ENCODE measurements at places on chromosomes 1 and 21.

DNA sequence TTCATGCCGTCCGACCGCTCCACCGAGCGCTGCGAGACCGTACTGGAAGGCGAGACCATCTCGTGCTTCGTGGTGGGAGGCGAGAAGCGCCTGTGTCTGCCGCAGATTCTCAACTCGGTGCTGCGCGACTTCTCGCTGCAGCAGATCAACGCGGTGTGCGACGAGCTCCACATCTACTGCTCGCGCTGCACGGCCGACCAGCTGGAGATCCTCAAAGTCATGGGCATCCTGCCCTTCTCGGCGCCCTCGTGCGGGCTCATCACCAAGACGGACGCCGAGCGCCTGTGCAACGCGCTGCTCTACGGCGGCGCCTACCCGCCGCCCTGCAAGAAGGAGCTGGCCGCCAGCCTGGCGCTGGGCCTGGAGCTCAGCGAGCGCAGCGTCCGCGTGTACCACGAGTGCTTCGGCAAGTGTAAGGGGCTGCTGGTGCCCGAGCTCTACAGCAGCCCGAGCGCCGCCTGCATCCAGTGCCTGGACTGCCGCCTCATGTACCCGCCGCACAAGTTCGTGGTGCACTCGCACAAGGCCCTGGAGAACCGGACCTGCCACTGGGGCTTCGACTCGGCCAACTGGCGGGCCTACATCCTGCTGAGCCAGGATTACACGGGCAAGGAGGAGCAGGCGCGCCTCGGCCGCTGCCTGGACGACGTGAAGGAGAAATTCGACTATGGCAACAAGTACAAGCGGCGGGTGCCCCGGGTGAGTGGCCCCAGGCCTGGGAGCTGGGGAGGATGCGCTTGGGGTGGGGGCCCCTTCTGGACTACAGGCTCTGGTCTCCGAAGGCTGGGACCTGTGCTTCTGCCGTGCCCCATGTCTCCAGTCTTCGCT, 1.1 kb downstream of the SKI start:
- DNase-seq, result peak; percentile 72

GRCh38 chr1:195568389-195568788, 1039.9 kb downstream of the KCNT2 start:
- DNase-seq, result no peak

GRCh38 chr1:38804062-38804886, 55.3 kb downstream of the RRAGC start:
- DNase-seq, result no peak

- no peak for DNase-seq
These were observed 141.1 kb downstream of the DYRK1A start for GRCh38 chr21:37507716-37508115.

GRCh38 chr1:201570181-201570885, 31.4 kb downstream of the NAV1 start:
- no peak for DNase-seq

- DNase-seq, result no peak
These were observed 631.8 kb downstream of the PTPRU start for GRCh38 chr1:29868096-29868495.

GRCh38 chr1:65255035-65255655, 54.2 kb upstream of the DNAJC6 start:
- no peak for DNase-seq

DNA sequence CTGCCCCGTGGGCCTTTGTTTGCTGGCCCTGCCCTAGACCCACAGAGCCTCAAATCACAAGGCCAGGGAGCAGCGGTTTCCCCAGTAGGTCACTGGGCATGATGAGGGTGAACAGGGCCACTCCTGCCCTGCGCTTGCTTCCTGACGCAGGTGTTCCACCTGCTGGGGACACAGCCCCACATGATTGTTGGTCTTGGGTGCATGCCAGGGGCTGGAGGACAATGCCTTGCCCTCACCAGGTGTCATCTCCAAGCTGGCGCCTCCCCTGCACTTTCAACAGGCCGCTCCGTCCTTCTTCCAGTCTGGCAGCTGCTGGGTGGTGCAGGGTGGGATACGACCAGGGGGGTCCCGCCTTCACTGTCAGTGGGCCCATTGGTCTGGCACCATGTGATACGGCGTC, 24.3 kb downstream of the IL10RB start:
- no peak for DNase-seq

- DNase-seq, result no peak
These were observed 1.9 kb upstream of the CSRP1 start for GRCh38 chr1:201508809-201509208.

- DNase-seq, result no peak
These were observed 4.7 kb downstream of the RGS8 start for GRCh38 chr1:182679684-182680083.

DNA sequence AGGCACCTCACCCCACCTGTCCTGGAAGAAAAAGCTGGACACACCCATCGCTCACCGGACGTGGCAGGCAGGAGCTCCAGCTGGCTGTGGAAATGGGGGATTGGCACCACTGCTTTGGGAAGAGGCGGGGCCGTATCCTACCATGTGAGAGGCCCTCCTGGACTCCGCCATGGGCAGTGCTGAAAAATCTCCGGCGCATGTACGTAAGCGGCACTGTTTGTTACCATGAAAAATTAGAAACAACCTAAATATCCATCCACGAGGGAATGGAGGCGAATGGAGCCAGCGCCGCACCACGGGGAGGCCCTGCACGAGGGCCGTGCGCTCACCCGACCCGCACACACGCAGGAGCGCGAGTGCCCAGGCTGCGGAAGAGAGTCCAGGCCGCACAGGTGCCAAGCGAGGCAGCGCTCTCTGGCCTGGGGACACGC, 3.1 kb downstream of the KRTAP10-8 start:
- DNase-seq, result no peak

DNA sequence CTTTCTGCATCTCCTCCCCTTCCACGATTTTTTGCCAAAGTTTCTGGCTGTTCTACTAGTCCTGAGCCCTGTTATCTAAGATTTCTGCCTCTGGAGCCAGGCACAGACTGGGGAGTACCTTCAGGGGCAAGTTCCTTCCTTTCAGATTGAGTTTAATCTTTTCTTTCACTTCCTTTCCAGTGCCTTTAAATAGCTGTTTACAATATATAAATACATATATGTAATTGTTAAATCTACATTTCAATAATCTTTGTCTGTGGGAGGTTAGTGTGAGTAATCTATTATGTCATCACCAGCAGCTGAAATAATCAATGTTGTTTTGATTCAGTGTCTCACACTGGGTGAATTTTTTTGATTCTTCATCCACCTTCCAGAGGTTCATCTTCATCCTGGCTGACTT, 31.8 kb downstream of the DIPK1A start:
- DNase-seq, result no peak

GRCh38 chr1:110339407-110340206, 430 bp downstream of the RBM15 start:
- DNase-seq, result peak; percentile 56

- DNase-seq, result no peak
These were observed 2.7 kb downstream of the HTR1D start for GRCh38 chr1:23214640-23215039.

DNA sequence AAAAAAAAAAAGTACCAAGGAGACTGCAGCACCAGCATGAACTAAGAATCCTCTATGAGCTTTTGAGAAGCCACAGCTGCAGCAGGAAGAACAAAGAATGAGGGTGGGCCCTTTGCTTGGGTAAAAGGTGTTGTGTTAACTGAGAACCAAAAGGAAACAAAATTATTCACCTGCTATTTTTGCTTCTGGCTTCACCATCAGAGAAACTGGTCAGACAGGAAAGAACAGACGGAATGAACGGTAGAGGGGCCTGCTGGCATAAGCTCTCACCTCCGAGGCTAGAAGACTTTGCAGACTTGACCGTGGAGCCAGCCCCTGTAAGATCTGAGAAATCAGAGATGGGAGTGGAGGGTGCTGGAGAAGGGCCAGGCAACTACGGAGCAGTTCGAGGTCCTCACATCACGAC, 27.6 kb downstream of the IL10RB start:
- DNase-seq, result no peak

DNA sequence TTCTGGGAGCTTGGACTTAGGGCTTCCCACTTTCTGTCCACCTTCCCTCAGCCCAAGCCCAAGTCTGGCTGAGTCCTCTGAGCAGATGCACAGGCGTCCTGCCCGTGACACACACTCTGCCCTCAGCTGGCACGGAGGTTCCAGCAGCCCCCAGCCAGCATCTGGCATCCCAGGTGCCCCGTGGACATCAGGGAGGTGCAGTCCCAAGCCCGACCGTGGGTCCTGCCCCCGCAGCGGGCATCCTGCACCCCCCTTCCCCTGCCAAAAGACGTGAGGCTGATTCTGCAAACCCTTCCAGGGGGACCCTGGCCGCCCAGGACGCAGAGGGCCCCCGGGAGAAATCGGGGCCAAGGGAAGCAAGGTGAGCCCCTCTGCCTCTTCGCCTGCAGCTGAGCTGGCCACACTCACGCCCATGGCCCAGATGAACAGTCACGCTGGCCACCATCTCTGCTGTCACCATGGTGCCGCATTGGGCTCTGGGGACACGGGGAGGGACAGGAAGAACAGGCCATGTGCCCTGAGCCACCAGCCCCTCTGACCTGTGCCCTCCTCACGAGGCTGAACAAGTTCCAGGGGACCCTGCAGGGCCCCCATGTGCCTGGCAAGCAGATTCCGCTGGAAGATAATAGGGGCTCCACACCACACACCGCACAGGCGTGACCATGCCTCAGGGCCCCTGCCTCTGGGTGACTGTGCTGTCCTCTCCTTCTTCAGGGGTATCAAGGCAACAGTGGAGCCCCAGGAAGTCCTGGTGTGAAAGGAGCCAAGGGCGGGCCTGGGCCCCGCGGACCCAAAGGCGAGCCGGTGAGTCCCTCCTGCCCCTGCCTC, 20.6 kb downstream of the COL6A2 start:
- peak; percentile 36 for DNase-seq

DNA sequence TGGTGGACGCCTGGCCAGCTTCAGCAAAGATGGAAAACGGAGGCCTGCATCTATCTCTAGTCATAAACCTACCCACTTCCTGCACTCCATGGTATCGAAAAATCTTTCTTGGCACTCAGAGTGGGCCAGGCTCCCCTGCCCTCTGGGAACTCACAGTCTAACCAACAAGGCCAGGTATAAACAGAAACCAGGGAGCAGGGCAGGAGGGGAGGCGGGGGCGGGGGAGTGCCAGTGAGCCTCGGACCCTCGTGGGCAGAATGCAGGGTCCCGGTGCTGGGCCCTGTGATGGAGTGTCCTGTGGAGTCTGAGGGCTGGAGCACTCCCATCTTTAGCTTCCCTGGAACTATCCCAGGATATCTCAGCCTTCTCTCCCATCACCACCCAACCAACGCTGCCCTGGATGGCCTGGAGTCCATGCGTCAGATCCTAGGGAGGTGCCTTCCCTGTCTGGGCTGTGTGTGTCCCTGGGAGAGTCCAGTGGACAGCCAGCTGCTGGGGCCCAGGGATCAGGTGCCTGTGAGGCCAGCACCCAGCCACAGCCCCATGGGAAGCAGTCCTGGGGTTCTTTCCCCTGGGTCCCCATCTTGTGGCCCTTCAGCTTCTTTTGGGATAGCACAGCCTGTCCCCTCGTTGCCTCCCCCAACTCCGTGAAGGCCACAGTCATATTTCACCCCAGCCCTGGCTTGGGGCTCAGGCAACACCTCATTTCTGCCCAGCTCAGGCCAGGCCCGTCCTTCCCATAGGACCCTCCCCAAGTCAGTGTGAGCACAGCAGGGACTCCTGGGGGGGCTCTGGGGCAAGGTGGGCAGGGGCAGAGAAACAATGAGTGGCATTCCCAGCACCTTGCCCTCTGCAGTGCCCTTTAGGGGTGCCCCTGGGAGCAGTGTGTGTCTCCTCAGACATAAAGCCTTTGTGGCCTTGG, 1.1 kb upstream of the EPS8L3 start:
- peak; percentile 41 for DNase-seq

DNA sequence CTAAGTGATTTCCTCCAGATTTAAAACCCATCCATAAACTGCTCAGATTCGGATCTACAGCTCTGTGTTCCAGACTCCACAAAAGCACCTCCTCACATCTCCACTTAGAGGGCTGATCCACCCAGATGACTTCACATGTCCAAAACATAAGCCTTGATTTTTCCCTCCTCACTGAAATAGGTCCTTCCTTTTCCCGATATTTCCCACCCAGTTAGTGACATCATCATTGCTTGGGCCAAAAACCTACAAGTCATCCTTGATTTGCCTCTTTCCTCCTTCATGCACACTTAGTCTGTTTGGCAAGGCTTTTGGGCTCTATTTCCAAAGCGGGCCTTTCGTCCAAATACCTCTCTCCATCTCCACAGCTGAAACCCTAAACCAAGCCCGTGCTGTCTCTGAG, 32.3 kb downstream of the CCDC185 start:
- DNase-seq, result no peak

DNA sequence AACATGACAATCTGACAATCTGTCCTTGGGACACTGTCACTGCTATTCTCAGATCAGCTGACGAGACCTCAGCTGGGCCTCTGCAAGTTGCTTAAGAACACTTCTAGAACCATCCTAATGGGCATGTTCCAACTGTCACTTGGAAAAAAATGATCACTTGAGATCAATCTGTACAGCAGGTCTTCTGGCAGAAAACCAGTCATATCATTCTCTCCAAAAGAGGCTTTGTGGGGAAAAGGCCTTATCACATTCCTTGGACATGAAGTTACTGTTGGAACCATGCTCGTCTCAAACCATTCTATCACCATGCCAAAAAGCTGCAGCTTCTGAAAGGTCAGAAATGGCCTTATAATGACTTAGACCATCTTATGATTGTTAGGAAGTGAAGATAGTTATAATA, 744.2 kb downstream of the USP25 start:
- DNase-seq, result no peak

DNA sequence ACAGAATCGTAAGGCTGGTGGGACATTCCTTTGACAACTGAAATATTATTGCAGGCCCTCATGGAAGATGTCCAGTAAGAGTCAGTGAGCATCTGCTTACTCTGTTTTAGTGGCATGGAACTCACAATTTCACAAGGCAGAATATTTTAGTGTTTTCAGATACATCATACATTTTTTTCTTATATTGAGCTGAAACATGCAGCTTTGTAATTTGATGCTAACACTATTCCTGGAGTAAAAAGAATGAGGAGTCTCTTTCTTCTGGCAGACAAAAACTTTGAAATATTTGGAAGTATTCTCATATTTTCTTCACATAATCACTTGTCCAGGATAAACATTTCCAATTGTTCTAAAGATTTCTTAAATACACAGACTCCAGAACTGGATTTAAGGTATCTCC, 17.7 kb downstream of the CLDN17 start:
- no peak for DNase-seq

- no peak for DNase-seq
These were observed 9.6 kb upstream of the SPATC1L start for GRCh38 chr21:46193829-46194373.

- DNase-seq, result no peak
These were observed 49.3 kb downstream of the VWA5B1 start for GRCh38 chr1:20339811-20340457.

All from SJSA1 (cell line).